ENCODE measurements at places on chromosomes 1 and 21. TPM values are rescaled to one million over a fixed set of nuclear protein-coding genes. Genes with fewer than 3 reads are reported as not detected.

SLC30A10 gene
- not detected for total RNA-seq

SPAG17 gene
- total RNA-seq = 6.1 TPM

DNAJC6 gene
- 3.4 TPM for total RNA-seq

- DNase-seq = no peak
Observed at GRCh38 chr1:8866173-8866791, 12.2 kb downstream of the ENO1 start.

KCNJ9 gene
- not detected for total RNA-seq

DNA sequence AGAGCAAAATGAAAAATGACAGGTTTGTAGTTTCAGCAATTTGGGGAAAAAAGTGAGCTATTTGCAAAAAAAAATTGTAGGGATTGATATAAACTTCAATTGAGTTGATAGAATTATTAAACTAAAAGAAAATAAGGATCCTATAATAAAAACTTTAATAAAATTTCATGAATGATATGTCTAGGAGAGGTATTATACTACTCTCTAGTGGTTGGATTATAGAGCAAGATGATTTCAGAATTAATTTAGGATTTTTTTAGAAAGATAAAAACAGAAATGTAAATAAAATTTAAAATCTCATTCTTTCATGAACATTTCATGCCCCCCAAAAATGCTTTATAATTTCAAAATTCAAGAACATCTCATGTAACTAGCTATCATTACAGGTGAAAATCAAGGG is 430.4 kb downstream of the DSCAM start:
- no peak for DNase-seq

TINAGL1 gene
- total RNA-seq = 218 TPM

GRCh38 chr1:17834561-17835100 is 79.5 kb downstream of the ACTL8 start:
- DNase-seq = no peak

GRCh38 chr1:197521118-197521739 is 253.2 kb downstream of the CRB1 start:
- DNase-seq = no peak

DNA sequence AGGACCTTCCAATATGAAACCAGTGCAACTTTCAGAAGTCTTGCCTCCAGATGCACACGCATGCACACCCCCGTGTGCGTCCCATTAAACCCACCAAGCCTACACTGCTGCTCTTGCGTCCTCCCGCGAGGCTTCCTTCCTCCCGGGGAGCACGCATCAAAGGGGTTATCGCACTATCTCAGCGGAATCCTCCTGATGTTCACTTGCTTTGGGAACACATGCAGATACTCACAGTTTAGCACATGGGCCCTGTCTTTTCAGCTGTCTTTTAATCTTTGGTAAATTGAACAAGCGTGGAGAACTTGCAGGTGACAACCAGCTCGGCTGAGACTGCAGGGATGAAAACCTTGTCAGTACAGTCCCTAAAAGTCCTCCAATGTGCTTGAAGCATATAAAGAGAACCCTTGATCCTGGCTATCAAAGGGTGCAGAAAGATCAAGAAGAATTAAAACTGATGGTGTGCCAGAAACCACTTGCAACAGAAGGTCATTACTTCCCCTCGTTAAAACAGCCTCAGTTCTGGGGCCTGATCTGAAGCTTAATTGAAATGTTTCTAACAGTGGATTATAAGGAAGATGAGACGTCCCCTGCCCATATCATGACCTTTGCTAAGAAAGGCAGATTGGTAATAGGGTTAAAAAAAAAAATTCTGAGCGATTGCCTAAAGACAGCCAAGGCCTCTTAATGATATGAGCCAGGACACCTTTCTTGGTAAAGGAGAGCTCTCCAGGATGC is 149.4 kb upstream of the LMO4 start:
- no peak for DNase-seq

TSTD1 gene
- 79.8 TPM for total RNA-seq

- no peak for DNase-seq
Observed at GRCh38 chr1:70916034-70916427, 131.6 kb downstream of the PTGER3 start.

All from ureter (tissue), 1 donor.